ENCODE measurements at places on chromosomes 11 and 22.

GRCh38 chr11:72535194-72535547, 100.8 kb upstream of the CLPB start:
- DNase-seq = no peak

DNA sequence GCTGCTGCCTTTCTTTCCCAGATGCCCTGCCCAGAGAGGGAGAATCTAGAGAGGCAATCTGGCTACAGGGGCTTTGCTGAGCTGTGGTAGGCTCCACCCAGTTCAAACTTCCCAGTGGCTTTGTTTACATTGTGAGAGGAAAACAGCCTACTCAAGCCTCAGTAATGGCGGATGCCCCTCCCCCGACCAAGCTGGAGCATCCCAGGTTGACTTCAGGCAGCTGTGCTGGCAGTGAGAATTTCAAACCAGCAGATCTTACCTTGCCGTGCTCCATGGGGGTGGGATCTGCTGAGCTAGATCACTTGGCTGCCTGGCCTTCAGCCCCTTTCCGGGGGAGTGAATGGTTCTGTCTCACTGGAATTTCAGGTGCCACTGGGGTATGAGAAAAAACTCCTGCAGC, 12.2 kb downstream of the BDNF start:
- DNase-seq = no peak

- DNase-seq = no peak
Measured at GRCh38 chr22:30490399-30490798, 15.1 kb downstream of the SEC14L4 start.

GRCh38 chr11:726278-727220, 20.5 kb downstream of the EPS8L2 start:
- no peak for DNase-seq

- DNase-seq = no peak
Measured at GRCh38 chr11:133306019-133306418, 226.3 kb downstream of the OPCML start.

DNA sequence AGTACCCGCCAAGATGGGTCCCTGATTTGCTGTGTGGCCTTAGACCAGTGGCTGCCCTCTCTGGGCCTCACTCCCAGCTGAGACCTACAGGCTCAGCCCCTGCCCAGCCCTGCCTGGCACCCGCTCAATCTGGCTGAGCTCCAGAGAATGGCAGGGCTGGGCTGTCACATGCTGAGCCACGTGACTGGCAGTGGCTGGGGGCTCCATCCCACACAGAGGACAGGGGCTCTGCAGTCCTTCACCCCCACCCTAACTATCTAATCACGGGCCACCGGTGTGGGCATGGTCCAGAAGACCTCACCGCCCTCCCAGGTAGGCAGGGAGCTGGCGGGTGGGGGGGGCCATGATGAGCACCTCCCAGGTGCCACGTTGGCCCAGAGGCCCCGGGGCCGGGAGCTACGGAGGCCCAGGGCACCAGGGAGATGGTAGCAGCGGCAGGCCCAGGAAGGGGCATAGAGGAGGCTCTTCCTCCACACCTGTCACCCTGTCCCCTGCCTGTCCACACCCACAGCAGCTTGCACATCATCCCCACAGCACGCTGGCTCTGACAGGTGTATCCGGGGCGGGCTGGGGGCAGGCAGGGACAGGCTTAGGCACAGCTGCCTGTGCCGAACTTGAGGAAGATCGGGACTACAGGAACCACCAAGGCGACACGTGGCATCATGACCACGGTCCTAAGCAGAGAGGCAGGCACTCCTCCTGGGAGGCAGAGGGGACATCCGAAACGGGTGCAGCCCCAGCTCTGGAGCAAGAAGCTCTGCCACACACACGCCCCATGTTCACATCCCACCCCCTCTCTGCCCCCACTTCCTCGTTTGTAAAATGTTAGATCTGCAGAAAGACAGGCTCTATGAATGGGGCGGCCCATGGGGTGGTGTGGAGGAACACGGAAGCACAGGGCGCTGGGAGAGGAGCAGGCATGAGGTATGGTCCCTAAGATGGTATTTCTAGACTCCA, 1.5 kb upstream of the ALDH3B1 start:
- no peak for DNase-seq

DNA sequence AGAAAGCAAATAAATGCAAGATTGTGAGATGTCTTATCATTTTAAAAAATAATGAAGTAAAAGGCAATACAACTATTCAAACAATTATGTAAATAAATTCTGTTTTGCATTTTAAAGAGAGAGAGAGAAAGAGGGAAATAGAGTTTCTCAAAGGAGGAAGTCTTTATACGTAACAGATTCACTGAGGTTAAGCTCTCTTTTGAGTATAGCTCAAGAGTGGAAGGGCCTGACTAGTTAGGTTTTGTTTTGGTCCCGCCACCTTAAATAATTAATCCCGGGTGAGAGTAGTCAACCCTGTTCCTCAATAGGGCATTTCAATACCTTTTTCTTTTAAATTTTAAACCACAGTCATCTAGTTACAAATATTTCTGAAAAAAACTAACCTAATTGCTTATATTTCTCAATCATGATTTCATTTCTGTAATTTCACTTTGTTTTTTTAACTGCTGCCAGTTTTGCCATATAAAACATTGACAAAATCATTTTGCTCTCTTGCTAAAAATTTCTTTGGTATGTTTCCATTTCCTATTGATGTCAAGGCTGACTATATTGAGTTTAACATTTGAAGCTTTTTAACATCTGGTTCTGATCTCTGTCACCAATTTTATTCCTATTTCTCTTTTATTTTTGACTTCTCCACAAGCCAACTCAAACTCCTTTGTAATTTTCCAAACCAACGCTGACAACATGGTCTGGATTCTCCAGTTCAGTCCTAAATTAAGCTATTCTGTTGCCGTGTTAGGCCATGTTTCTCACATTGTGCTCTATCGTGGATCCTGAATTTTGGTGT, 10.3 kb downstream of the OR10D3 start:
- no peak for DNase-seq

- DNase-seq = no peak
Measured at GRCh38 chr11:44726283-44727113, at the start of gene TSPAN18. TSS of gene TSPAN18 (plus strand) at chr11:44726962. CDS start at chr11:44906417, 179,455 bp downstream.

DNA sequence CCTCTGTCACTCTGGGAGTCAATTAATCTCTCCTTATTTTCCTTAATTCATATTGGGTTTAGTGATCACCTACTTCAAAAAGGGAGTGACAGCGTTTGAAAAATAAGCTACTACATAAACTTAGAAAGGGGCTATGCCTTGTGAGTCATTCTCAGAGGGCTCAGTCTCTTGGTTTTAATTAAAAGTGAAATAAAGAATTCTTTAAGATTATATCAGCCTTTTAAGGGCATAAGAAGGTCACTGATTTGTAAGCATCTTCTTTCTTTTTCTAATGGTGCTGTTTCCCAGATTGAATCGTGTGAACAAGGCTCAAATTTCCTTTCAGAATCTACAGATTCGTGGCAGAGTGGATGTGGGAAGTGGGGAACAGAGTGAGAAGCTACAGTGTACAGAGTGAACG, 636.2 kb upstream of the CCDC90B start:
- DNase-seq = no peak

GRCh38 chr11:126190792-126191191, 20.7 kb downstream of the RPUSD4 start:
- DNase-seq = no peak

GRCh38 chr11:42768576-42768975, 543.2 kb upstream of the API5 start:
- DNase-seq = no peak

DNA sequence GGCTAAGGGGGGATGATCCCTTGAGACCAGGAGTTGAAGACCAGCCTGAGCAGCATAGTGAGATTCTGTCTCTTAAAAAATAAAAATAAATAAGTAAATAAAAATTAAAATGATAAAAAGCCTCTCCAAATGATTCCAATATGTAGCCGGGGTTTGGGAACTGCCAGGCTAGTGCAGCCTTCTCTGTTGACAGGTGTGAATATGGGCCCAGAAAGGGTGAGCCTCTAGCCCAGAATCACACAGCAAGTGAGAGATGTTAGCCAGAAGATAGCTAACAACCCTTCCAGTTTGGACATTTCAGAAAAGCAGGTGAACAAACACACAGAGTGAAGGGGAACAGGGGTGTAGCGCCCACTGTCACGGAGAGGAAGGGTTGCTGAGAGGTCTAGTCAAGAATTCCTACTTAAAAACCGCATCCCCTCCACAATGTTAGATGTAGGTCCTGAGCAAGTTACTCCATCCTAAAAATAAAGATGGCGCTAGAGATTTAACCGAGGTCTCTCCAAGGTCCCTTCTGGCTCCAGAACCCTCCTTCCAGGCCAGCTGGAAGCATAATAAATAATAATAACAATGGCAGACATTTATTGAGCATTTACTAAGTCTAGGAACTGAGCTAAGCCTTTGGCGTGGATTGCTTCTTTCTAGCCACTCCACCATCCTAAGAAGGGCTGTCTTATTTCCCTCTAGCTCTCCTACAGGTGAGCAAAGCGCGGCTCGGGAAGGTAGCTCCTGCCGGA, 51.6 kb downstream of the CYTH4 start:
- DNase-seq = no peak

GRCh38 chr11:57100638-57101331, 81.0 kb upstream of the LRRC55 start:
- no peak for DNase-seq

GRCh38 chr22:49307870-49308269, 519.8 kb downstream of the BRD1 start:
- DNase-seq = no peak

- no peak for DNase-seq
Measured at GRCh38 chr11:110766316-110766715, 54.1 kb upstream of the ARHGAP20 start.

GRCh38 chr22:39932918-39933649, 27.1 kb upstream of the TMA7B start:
- DNase-seq = no peak

DNA sequence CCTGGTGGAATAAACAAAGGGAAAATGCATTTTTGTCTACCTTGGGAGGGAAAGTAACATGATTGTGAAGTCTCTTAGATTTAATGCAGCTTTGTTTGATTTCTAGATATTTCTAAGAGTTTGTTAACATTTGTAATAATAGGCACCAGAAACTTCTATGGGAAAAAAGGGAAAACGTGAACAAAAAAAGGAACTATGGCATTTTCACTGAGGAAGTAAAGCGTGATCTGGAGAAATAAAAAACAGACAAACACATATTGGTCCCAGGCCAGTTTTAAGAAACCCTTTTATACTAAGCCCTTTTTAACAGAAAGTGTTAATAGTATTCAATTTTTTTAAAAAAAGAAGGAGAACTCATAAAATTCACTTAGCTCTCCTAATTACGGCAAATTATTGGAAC, 6.9 kb upstream of the MS4A7 start:
- DNase-seq = no peak

GRCh38 chr11:120890609-120891320, 133.1 kb upstream of the TBCEL start:
- DNase-seq = no peak

DNA sequence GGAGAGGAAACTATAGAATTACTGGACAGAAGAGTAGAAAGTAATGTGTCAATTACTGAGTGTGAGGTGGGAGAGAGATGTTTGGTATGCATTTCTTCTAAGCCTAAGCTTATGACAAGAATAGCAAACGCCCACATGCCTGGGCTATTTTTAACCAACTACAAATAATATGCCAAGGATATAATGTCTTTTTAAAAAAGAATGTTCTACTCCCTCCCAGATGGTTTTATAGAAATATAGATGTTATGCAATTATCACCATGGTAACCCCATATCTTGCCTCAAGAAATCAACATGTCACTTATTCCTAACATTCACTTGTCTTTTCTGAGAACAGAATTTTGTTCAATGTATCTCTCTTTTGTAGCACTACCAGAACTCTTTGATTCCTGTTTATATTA, 996.7 kb upstream of the CHORDC1 start:
- no peak for DNase-seq

DNA sequence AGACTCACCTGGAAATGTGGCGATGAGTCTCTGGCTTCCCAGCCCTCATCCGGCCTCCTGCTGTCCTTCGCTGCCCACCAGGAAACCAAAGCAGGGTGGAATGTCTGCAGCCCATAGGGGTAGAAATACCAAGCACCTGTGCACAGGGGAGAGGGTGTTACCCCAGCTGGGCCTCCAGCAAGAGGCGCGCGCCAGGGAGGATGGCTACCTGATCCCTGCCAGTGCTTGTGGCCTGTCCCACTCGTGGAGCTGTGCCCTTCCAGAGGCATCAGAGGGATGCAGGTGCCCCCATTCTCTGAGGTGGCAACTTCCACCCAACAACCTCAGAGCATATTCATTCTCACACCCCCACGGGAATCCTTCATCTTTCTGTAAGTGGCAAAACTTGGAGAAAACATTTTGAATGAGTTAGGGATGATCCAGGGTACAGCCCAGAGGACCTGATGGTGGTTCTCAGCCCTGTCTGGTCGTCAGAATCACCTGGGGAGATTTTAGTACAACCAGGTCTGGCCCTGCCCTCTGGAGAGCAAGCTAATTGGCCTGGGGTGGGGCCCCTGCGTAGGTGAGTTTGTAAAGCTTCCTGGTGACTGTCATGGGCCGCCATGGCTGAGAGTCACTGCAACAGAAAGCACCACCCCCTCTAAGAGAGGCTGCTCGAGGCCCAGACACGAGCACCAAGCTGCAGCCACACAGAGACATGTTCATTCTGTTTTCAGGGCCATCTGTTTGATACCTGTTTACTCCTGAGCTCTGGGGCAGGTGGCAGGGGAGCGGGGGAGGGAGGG, 9.9 kb downstream of the SUN2 start:
- no peak for DNase-seq

DNA sequence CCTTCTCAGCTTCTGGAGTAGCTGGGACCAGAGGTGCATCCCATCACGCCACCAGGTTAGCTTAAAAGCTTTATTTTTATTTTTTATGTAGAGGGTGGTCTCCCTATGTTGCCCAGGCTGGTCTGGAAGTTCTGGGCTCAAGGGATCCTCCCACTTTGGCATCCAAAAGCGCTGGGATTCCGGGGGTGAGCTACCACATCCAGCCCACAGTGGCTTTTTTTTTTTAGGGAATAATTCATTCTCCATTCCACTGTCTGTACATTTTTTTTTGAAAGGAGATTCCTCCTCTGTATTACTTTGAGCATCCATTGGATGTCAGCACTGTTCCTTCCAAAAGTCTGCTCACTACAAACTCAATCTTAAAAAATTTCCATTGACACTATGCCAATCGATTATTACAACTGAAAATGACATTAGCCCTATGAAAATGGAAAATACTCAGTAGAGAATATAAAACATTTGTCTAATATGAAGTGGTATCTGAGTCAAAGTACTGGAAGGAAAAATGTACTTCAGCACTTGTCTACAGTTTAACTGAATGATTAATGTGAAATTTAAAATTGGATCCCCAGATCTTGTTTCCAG, 1.3 kb upstream of the LPXN start:
- DNase-seq = no peak

DNA sequence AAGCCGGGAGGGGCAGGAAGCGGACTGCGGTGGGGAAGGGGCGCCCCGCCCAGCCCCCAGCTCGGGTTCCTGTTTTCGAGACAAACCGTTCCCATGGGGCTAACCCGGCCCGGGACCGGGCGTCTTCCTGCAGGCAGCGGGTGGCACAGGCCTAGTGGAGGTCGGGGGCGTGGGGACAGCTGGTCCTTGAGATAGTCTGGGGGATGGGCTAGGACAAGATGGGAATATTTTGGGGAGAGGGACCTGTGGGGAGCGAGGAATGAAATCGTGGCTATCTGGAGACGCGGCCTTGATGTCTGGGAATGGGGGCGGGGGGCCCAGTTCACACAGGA, 1.2 kb upstream of the RASGRP2 start:
- peak; percentile 76 for DNase-seq

- DNase-seq = no peak
Measured at GRCh38 chr22:48320683-48321451, 1506.8 kb downstream of the BRD1 start.

- no peak for DNase-seq
Measured at GRCh38 chr11:44469412-44469811, 96.1 kb upstream of the CD82 start.
